ENCODE measurements at places on chromosomes 5 and 9.
A peak's percentile ranks its signal among the peaks of the same experiment; 100 is the strongest.

DNA sequence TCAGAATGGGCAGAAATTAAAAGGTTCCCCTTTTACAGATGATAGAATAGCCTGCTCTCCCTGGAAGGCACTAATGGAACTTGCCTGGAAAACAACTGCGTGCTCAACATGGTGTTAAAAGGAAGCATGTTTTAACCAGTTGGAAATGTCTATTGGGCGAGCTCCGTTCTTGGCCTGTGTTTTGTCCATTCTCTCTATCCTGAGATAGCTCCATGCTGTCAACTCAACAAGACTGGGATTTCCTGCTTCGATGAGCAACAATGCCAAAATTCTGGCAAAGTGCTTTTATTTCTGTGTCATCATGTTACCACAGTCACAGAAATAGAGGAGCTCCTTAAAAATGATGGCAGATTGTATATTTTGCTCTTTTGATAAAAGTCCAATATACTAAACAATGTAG lies 198.3 kb downstream of the PLK2 start:
- no peak for DNase-seq

DNA sequence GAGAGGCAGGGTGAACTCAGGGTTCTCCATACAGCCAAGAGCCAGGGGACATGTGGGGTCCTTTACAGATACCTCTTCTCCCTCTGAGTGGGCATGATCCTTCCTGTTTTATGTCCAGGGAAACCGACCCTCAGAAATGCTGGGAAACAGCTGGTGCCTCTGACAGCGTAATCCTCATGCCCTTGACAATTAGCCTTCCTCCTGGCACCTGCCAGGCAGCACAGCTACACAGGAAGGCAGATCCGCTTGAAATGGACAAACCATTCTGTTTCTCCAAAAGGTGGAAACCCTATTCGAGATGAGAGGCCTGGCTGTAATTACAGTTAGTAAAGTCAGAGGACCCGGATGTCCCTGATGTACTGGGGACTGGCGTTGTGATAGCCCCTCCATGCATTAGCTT lies 7.2 kb downstream of the ERGIC1 start:
- DNase-seq: no peak

- no peak for DNase-seq
These were observed 205.0 kb upstream of the IER5L start for GRCh38 chr9:129383019-129383560.

DNA sequence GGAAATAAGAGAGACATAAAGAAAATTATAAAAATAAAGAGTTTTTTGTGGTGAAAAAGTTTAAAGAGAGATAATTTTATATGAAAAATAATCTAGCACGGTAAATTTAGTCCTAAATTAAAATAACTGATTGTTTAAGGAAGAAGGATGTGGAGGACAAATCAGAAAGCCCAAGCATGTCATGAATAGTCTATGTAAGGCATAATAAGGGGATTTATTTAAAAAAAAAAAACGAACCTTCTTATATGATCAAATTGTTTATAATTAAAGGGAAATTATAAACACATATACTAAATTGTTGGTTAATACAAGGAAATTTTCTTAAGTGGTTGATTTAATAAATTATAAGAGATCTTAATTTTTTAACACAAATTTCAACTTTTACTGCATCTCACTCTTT lies 551.8 kb upstream of the TYRP1 start:
- no peak for DNase-seq

GRCh38 chr5:36739751-36740221 lies 133.4 kb downstream of the SLC1A3 start:
- DNase-seq: peak; percentile 59

DNA sequence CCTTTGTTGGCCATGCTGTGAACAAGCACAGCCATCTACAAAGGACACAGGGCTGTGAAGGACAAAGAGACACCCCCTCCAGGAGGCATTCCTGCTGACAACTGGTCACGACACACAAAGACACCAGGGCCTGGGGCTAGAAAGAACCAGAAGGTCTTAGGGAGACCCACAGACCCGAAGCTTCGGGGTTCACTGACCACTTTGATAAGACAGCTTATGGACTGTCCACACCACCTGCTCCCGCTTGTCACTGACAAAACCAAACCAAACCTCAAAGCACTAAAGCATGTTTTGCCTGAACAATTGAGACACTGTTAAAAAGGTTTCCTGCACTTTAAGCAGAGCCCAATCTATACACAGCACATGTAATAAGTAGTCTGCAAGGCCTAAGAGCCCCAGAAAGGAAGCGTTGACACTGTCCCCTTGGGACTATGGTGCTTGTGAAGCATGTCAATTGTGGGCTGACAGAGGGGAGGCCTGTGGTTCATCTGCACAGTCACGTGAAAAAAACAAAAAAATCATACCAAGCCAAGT lies 185.0 kb downstream of the GAPVD1 start:
- no peak for DNase-seq

GRCh38 chr5:174694611-174695010 lies 29.8 kb upstream of the MSX2 start:
- DNase-seq: no peak

GRCh38 chr5:129382921-129383672 lies 77.0 kb upstream of the ADAMTS19 start:
- DNase-seq: no peak

GRCh38 chr5:10695055-10695649 lies 65.9 kb downstream of the DAP start:
- no peak for DNase-seq

All from stimulated activated CD4-positive, alpha-beta T cell treated with anti-CD3 and anti-CD28 coated beads, TNF-alpha, amount 100 ng/mL, for 1 hour (primary cell).